ENCODE measurements at places on chromosomes 6 and 20.

- no peak for DNase-seq
These were observed 47.6 kb upstream of the PTGIS start for GRCh38 chr20:49615401-49616153.

DNA sequence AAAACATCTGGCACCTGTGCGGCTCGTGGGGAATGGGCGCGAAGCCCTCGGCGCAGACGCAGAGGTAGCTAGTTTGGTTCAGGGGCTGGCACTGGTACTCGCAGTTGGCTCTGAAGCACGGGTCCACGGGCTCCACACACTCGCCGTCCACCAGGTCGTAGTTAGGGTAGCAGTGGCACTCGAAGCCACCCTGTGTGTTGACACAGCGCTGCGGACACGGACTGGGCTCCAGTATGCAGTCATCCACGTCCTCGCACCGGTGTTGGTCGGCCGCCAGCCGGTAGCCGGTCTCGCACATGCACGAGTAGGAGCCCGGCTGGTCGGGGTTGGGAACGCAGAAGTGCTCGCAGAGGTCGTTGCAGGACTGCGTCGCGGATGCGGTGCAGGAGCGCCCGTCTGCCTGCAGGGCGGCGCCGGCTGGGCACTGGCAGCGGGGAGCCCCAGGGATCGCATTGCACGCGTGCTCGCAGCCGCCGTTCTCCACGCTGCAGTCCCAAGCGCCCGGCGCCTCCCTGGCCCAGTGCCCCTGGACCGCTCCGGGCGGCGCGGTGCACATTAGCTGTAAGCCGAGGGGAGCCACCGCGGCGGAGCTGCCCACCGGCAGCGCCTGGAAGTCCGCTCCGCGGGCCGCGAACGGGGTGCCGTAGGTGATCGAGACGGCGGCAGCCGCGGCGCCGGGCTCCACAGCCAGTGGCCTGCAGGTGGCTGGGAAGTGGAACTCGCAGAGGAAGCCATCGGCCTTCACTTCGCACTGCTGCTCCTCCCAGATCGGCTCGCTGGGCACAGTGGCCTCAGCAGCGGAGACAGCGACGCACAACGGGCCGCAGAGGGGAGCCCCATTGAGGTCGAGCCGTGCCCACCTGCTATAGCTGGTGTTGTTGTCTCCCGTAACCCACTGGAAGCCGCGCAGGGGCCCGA lies 930 bp downstream of the THBD start:
- no peak for DNase-seq

GRCh38 chr6:168390749-168391420 lies 50.1 kb upstream of the SMOC2 start:
- no peak for DNase-seq

DNA sequence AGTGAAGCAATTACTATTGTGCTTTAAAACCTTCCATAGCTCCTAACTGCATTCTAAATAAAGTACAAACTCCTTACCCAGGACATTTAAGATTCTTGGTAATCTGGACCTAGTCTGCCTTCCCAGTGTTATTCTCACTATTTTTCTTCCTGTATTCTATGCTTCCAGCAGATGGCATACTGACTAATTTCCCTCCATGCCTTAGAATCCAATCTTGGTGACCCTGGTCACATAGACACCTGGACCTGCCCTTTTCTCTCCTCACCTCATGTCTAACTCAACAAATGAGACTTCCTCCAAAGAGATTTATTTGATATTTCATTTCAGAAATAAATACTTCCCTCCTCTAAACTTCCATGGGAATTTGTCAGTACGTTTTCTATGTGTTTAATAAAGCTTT lies 25.8 kb downstream of the ROS1 start:
- peak; percentile 29 for DNase-seq

DNA sequence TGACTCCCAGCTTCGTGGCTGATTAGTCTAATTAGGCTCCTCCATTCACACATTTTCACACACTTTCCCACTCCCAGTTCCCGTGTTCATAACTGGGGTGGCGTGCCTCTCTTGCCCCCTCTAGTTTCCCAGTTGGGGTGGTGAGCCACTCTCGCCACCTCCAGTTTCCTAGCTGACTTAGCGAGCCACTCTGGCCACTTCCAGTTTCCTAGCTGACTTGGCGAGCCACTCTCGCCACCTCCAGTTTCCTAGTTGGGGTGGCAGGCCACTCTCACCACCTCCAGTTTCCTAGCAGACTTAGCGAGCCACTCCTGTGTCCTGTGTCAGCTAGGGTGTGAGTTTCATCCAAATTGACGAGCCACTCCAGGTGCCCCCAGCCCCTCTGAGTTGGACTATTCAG lies 7.4 kb upstream of the GMPR start:
- DNase-seq = no peak

DNA sequence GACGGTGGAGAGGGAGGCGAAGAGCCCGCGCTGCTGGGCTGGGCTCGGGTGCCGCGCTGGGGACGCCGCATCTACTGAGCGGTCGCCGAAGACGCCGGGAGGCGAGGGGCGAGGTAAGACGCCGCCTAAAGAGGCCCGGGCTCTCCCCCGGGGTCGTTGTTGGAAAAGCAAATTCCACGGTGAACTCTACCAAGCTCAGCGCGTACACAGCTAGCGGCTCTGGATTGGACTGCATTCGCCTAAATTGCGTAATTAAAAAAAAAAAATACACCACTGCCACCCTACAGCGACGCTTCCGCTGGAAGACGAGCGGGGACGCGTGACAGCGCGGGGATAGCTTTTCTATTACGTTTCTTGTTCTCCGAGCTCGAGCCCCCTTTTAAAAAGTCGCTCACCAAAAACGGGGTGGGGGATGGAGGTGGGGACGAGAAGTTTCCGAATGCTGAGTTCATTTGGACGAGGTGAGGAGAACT lies 92.0 kb upstream of the PRDM1 start:
- no peak for DNase-seq

- DNase-seq = no peak
These were observed 32.7 kb upstream of the HCRTR2 start for GRCh38 chr6:55141611-55142010.

DNA sequence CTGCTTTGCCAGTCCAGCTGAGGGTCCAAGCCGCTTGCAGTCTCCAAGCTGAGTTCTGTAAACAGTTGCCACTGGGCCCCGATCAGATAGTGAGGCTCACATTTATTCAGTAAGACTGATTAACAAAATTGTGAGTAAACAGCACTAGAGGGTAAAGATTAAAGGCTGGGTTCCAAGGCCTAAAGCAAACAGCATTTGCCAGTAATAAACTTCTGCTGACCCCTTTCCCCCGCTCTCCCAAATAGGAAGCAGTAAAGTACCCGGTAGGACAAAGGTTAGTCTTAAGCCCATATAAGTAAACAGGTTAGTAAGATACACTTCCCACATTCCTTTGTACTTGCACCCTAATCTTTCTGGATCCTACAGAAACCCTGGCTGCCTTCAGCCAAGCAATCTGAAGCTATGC lies 181.8 kb downstream of the MEI4 start:
- DNase-seq = no peak

DNA sequence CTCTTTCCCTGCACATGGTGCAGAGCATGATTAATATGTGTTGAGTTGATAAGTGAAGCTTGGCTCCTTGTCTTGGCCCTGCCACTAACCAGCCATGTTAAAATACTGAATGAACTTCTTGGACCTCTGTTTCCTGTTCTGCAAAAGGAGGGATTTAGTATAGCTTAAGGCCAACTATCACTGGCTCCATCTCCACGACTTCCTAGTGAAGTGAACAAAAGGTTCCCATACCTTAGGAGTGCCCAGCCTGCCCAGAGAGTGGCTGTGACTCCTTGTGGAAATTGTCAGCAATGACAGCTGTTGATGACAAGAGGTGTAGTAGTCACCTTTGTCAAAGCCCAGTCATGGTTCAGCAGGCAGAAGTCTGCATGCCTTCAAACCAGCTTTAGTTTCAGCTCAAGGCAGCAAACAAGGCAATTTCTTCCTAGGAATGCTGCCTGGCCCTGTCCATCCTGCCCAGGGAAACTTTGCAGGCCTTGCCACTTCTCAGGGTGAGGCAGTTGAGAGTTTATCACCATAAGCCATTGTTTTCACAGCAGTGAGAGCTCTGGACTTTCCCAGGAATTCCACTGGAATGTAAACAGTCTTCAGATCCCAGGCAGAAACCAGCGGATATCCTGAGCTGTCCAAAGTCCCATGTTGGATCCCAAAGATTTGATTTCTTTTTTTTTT lies 169.7 kb upstream of the TNFAIP3 start:
- peak; percentile 40 for DNase-seq

DNA sequence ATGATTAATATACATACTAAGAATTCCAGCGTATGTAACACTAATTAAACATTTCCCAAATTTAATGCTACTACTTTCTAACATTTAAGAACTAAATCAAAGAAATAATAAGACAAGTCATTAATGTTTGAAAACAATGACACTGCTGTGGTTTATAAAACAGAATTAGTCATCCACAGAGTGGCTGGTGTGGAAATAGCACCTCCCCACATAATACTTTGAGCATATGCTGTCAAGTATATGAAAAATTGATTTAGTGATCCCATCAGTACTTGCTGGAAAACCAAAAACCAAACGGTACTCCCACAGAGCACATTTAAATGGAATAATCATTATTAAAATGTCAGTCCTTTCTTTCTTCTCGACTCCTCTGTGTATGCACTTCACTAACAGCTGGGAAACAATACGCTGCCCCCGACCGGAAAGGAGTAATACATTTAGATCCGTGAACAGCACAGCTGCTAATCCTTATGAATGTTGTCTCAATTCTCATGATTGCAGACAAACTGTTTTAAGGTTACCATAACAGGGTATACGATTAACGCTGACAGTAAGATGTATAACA lies 78.4 kb downstream of the PREP start:
- DNase-seq = no peak

- DNase-seq = peak; percentile 40
These were observed 24.4 kb downstream of the SLC22A23 start for GRCh38 chr6:3432416-3432815.

DNA sequence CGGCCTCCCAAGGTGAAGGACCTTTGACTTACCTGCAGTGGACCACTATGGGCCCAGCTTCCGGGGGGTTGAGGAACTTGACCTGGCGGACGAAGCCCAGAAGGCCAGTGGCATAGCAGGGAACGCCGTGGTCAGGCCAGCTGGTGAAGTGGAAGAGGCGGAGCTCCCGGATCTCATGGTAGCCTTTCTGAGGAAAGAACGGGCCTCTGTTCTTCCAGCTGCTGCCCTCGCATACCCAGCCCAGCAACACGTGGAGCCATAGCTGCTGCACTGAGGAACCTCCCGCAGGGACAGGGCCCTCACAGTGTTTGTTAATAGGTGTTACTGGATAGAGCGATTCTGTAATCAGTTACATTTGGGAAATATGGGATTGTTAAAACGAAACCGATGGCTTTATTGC lies 492.1 kb upstream of the CHD6 start:
- DNase-seq = no peak

- DNase-seq = no peak
These were observed 286.2 kb downstream of the ESR1 start for GRCh38 chr6:152093711-152094110.

GRCh38 chr6:124765280-124765679 lies 197.0 kb upstream of the RNF217 start:
- DNase-seq = no peak

GRCh38 chr6:19802656-19803055 lies 34.5 kb upstream of the ID4 start:
- DNase-seq = no peak

DNA sequence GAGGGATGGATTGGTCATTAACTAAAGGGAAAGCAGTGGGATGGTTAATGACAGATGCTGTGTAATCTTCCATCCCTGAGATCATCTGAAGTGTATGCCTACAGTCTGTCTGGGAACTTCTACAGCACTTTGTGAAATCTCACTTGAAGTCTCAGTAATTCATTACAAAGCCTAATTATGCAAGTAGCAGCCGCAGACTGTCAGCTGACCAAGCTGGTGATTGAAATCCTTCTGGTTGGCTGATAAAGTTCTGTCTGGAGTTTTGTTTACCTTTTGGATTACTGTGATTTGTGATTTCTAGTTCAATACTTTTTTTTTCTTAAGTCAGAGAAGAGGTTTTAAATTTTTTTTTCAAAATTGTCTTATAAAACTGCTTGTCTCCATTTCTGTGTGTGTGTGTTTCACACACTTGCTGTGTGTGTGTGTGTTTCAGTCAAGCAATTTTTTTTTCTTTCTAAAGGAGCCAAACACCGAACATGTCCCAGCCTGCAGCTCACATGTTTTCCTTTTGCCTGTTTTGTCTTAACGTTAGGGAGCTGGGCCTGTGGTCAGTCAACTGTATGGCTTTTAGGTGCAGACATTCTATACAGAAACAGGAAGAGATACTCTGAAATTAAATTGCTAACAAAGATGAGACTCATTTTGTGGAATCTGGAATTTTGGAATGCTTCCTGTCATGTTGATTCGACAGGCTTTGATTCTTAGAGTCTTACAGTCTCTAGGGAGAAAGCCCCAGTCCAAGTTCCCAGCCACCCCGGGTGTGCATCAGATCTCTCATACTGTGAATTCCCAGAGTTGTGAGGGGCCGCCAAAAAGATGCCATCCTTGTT lies 28.5 kb upstream of the ADGRF4 start:
- peak; percentile 14 for DNase-seq

DNA sequence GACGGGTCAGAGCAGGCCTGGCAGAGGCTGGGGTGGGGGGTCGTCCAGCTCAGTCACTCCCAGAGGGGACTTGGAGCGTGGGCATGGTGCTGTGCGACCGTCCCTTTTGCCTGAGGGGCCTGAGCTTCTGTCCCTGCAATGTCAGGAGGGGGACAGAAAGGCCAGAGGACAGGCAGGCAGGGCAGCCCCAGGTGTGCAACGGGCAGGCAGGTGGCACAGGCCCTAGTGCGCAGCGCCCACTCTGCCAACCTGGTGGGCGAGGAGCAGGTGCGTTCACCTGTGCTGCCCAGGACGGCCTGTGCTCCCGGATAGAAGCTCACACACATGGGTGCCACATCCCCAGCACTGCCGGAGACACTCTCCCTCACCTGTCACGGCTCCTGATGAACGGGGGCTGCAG lies 78.7 kb upstream of the SLCO4A1 start:
- DNase-seq = no peak

DNA sequence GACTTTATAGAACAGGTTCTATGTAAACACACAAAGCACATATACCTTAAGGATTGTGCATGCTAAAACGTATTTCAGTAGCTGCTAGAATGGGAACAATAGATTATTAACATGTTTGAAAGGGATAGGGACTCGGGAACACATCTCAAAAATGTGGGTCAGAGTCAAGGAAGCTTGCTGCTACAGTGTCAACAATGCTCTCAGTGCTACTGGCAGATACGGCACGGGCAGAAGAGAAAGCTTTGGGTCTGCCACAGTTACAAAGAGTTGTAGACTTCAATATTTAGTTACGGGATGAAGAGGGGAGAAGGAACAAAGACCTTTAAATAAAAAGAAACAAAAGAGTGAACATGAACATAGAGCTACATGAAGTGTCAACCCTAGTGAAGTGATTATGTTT lies 170.5 kb downstream of the BACH2 start:
- no peak for DNase-seq

GRCh38 chr20:25033265-25033923 lies 24.5 kb downstream of the ACSS1 start:
- no peak for DNase-seq

- DNase-seq = no peak
These were observed 21.2 kb downstream of the KIF16B start for GRCh38 chr20:16552015-16552414.

DNA sequence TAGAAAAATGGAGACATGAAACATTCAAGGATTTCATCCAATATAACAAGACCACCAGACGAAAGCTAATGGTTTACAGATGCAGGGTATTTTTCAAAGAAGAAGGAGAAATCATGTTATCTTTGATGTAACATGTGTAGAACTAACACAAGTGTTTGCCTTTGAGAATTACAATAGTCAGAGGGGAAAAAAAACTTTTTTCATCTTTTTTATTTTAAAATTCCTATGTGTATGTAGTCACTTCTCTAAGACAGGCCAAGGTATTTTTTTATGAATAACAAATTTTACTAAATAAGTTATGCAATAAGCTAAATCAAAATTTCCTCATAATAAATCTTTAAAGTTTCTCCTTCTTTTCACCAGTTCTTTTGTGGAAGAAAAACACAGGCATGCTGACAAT lies 161.4 kb downstream of the PDE7B start:
- DNase-seq = no peak
